ENCODE measurements at places on chromosomes 6 and 20.

DNA sequence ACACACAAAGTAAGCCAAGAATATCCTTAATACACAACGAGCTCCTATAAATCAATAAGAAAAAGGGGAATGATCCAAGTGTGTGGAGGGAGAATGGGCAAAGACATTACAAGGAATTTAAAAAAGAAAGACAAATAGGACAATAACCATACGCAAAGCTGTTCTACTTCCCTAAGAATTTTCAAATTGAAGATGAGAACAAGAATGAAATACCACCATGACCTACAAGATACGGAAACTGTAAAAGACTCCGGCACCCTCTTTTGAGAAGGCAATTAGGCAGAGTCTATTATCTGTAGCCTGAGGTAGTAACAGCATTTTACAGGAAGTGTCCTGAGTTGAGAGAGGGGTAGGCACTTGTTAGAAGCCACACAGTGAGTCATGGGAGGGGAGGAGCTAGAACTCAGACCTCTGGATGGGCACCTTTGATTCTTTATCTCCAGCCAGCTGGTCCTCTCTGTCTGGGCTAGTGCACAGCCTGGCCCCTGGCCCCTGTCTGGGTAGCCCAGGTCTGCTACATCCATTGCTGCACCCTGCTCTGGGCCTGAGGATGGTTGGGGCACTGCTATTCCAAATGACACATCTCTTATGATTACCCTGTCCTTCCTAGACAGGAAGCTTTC lies 15.3 kb downstream of the RSPO4 start:
- no peak for DNase-seq

GRCh38 chr20:36035745-36036144 lies 67.4 kb downstream of the CNBD2 start:
- DNase-seq, result no peak

- DNase-seq, result no peak
These were observed 70.8 kb upstream of the IYD start for GRCh38 chr6:150298030-150298380.

- DNase-seq, result no peak
These were observed 89.8 kb downstream of the ATRN start for GRCh38 chr20:3560578-3560977.

- no peak for DNase-seq
These were observed 76.4 kb downstream of the TMEM242 start for GRCh38 chr6:157246771-157247484.

Measured in activated T-helper 9 cell treated with anti-CD3 and anti-CD28 coated beads, Interleukin-2, amount 50 U/mL, for 16 hours (primary cell).